ENCODE measurements at places on chromosomes 12 and 14.

- no peak for DNase-seq
Observed at GRCh38 chr12:131232036-131232435, 278.3 kb downstream of the ADGRD1 start.

GRCh38 chr12:82090165-82090564 lies 268.0 kb downstream of the CCDC59 start:
- DNase-seq = no peak

- no peak for DNase-seq
Observed at GRCh38 chr14:73783107-73783727, 68.4 kb upstream of the PTGR2 start.

DNA sequence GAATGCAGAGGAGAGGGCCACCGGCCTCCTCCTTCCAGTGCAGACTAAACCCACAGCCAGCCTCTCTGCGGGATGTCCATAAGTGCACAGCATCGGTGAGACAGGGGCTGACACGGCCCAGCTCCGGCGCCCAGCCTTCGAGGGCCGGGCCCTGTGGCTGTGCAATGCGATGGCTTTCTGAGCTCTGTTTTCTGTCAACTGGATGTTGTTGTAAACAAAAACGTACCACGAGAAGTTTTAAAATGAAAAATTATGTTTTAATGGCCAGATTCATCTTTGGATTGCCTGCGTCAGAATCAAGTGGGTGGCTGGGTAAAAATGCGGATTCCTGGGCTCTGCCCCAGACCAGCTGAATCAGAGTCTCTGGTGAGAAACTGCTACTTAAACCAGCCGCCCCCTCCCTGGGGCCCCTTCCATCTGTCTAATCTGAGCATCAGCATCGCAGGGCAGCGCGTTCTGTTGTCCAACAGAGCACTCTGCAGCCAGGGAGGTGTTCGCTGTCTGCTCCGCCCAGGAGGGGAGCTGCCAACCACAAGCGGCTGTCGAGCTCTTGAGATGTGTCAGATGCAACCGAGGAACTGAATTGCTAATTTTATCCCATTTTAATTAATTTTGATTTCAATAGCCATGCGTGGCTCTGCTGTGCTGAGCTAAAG lies 133.4 kb downstream of the RFLNA start:
- DNase-seq = peak; percentile 69

DNA sequence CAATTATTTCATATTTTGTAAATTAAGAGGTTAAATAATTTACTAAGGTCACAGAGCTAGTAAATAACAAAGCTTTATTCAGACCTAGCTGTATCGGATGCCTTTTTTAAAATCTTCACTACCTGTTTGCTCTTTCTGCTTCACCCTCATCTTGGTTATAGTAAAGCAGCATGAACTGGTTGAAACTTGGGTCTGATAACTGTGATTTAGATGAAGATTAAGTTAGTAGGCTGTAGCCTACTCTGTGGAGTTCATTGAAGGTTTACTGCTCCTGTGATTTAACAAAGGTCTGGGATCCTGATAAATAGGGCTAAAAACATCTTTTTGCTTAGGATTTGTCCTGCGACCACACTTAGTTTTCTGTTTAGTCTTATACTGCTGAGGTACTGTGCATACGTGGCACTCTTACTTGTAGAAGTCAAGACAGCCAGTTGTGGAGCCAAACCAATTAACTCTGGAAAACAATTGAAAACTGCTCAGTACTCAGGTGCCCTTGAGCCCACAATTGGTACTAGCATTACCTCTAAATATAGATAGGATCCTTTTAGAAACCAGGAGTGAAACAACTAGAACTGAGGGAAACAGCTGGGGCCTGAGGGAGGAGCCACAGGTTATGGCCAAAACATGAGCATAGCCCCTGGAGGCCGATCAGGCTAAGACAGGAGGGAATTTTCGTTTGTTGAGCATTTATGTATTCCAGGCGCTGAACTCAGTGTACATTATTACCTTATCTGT lies 2.3 kb downstream of the SPATS2 start:
- peak; percentile 67 for DNase-seq

GRCh38 chr12:92462049-92462448 lies 240.7 kb upstream of the PLEKHG7 start:
- no peak for DNase-seq

GRCh38 chr12:28425526-28425925 lies 235.3 kb downstream of the CCDC91 start:
- DNase-seq = no peak

GRCh38 chr12:23767834-23768233 lies 181.6 kb downstream of the SOX5 start:
- no peak for DNase-seq

DNA sequence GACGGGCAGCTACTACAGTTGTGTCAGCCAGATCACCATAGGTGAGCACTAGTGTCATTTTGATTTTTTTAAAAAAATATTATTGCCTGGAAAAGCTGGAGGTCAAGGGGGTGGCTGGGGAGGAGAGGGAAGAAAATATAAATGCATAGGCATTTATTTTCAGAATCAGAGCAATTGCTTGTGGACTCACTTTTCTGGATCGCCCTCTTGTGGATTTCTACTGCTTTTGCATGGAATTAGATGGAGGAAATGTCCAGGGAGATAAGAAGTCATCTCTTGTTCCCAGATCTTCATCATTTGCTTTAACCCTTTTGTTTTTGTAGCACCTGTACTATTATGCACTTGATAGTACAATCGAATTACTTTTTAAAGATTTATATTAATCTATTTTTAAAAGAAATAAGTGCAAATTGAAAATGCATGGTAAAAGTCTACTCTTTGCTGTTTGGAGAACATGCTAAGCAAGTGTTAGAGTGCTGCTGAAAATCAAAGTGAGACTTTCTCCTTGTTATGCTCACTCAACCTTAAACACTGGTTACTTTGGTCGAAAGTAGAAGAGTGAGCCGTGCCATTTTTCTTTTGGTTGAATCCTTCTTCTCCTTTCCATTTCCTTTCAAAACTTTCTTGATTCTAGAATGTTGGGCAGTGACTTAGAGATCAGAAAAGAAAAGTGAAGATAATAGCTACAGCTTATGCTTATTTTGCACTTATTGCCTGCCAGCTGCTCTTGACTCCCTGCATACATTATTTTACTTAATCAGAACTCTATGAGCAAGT lies 60.6 kb upstream of the ANO4 start:
- DNase-seq = no peak

All from islet precursor cell (in vitro differentiated cells).